H1 (cell line): ENCODE measurements at places on chromosomes 5 and 9. TPM values are rescaled to one million over a fixed set of nuclear protein-coding genes. Genes with fewer than 3 reads are reported as not detected.

RETREG1 gene
- polyA plus RNA-seq: 0.62 and 1.2 TPM in 2 replicates

N4BP3 gene
- 13.1 and 23.4 TPM in 2 replicates for polyA plus RNA-seq

MAMDC2 gene
- 6.1 and 6.4 TPM in 2 replicates for polyA plus RNA-seq

MYOZ3 gene
- polyA plus RNA-seq: 9.6 and 12.4 TPM in 2 replicates

HAVCR1 gene
- not detected in 2 replicates for polyA plus RNA-seq

GPR21 gene
- polyA plus RNA-seq: 0.61 and 0.71 TPM in 2 replicates

DNA sequence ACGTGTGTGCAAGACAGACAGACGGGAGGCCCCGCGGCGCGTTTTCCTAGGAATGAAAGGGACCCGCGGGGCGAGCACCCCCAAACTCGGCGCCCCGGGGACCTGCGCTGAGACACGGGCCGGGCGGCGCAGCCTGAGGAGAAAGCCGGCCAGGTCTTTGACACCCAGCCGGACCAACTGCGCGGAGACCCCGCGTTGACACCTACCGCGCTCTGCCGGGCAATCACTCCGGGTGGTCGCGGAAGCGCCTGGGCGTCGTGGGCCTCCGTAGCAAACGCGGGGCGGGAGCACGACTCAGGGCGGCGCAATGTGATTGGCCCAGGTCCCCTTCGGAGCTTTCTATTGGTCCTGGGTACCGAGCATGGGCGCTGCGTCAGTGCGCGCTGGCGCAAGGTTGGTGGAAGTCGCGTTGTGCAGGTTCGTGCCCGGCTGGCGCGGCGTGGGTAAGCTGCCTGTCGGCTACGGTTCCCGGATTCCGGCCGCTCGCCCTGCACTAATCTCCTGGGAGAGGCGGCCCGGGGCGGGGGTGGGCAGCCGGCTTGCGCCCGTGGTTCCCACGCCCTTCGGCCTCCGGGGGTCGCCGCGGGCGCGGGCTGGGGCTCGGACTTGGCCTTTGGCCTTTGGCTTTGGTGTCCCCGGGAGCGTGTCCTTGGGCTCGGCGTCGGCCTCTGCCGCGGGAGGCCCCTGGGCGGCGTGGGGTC is at the start of the genes FASTKD3 and MTRR:
Gene FASTKD3, minus strand, starts transcription at position 259 of the 701 bp plus-strand sequence. CDS start 948 bp downstream, outside the sequence.
Gene MTRR, plus strand, starts transcription at position 376 of the 701 bp plus-strand sequence. CDS start 1,647 bp downstream, outside the sequence.
- DNase-seq: peak; percentile 89

GRCh38 chr5:150300496-150301169 is 2.1 kb downstream of the ARSI start:
- DNase-seq: no peak

GRCh38 chr5:21574438-21574837 is 1278.7 kb downstream of the CDH12 start:
- no peak for DNase-seq

GRCh38 chr5:149646564-149646963 is 65.3 kb downstream of the ARHGEF37 start:
- DNase-seq: no peak

DNA sequence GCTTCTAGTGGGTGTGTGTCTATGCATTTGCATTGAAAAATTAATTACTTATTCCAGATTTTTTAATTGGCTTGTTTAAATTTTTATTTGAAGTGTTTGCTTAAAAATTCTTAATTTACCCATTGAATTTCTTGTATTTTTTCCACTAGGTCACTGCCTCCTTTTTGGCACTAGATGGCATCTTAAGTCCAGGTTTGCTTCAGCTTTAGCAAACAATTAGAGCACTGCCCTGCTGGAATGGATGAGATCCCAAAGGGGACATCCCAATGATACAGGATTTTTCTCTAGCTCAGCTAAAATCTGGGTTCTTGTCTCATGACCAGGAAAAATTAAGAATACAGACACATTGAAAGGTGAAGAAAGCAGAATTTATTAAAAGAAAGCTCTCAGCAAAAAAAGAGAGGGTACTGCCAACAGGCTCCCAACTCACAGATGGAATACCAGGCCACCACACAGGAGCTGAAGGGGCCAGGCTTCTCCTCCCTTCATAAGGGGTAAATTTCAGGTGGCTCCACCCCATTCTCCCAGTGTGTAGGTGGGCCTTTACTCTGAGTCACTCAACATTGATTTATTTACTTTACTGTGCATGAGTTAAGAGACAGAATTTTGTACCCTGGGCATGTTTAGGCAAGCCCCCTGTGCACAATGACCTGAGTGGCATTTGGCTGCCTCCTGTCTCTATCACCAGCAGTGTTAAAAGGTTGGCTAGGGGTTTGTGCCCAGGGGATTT is 532.4 kb downstream of the ANXA1 start:
- DNase-seq: peak; percentile 23

GRCh38 chr5:146306838-146307237 is 31.8 kb upstream of the POU4F3 start:
- DNase-seq: no peak

GRCh38 chr9:20559231-20559890 is 62.9 kb downstream of the MLLT3 start:
- no peak for DNase-seq

GRCh38 chr9:117742131-117742530 is 37.9 kb downstream of the TLR4 start:
- DNase-seq: no peak

DNA sequence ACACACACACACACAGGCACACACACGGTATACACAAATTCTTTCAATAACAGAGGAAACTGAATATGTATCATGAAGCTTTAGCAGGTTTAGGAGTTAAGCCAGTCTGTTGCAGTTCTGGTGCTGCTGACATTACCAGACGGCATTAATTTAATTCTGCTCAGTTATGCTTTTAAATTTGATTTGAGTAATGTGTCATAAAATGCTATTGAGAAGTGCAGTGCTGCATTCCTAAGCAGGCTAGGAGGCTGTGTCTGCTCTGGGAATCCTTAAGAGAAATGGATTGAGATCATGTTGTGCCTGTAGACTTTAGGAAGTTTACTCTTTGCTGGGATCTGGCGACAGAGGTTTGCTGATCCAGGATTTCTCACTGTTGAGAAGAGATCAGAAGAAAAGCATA is 733.8 kb downstream of the BRINP1 start:
- DNase-seq: no peak

DNA sequence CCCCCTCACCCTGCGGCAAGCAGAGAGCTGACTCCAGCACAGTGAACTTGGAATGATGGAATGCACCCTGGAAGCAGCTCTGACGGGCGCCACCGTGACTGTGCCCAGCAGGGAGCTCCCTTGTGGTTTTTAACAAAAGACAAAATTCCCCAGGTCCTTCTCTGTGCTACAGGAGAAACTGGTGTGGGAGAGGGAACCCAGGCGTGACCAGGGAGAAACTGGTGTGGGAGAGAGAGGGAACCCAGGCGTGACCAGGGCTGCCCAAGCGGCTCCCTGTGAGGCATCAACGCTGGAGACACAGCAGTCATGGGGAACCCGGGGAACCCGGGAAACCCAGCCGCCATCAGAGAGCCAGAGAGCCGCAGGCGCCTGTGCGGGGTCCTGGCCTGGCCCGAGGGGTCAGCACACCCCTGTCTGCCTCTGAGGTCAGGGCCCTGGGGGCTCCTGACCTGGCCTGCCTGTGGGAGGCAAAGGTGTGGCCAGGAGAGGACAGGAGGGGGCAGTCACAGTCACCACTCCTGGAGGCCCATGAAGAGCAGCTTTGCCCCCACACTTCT is 3.1 kb upstream of the AHRR start:
- DNase-seq: no peak

DNA sequence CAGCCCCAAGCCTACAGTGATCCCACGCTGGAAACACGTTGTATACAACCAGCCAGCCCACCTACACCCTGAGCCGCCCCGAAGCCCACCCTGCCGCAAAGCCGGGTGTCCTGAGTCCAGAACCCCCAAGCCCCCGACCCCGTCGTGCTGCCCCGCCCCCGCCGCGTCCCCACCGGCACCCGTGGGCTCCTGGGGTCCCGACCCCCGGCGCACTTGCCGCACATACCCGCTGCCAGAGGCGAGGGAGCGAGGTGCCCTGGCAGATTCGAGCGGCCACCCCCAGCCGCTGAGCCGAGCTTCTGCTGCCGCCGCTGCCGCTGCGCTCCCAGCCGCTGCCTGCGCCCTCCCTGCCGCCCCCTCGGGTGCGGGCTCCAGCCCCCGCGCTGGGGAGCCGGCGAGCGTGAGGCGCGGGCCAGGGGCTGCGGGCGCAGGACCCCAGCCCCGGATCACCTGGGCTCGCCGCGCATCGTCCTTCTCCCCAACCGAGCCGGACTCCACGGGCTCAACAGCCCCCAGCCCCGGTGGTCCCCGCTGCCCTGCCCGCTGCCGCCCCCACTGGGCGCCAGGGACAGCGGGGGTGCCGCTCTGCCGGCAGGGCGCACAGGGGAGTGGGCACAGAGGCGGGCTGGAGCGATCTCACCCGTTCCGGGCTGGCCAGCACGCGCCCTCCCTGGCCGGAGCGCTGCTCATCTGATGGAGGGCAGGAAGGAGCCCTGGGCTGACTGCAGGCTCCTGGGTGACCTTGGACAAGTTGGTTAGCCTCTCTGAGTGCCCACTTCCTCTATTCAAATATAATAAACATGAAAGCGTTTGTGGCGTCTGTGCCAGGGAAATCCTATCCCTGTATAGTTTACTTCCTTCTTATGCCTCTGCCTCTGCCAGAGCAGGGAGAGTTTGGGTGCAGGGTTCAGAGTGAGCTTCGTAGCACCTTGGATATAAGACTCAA is at the start of gene HTR4:
Gene HTR4, minus strand, starts transcription at position 692 of the 946 bp plus-strand sequence. CDS start 17,513 bp downstream, outside the sequence.
- DNase-seq: peak; percentile 54

GRCh38 chr5:6302684-6303083 is 75.7 kb downstream of the MED10 start:
- no peak for DNase-seq

DNA sequence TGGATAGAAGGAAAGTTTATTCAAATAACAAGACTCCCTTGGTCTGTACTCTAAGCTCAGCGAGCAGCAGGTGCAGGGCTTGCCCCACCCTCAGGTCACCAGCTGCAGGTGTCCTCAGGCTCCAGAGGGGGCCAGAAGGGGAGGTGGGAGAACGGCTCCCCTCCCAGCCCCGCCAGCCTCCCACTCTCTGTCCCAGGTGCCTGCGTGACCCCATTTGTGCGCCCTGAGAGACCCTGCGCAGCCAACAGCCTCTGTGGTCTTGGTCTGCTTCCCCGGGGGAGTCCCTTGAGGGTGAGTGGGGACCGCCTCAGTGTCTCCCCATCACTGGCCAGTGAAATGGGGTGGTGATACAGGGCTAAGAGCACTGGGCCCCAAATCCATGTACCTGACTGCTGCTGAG is 62.3 kb upstream of the STXBP1 start:
- no peak for DNase-seq

GRCh38 chr5:111836426-111836825 is 79.4 kb upstream of the NREP start:
- no peak for DNase-seq
